ENCODE measurements at places on chromosomes 3 and 15.

DNA sequence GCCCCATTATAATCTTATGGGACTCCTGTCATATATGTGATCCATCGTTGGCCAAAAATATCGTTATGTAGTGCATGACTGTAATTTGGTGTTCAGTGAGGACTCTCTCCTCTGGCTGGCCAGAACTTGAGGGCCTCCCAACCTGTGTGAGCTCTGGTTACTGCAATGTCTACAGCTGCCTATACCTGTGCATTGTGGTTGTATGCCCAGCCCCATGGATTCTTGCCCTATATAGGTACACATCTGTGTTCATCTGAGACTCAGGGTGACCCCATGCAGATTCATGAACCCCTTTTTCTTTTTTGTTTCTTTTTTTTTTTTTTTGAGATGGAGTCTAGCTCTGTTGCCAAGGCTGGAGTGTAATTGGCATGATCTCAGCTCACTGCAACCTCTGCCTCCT lies 32.6 kb upstream of the KLF13 start:
- DNase-seq: no peak

GRCh38 chr15:76431971-76432370 lies 95.4 kb downstream of the ISL2 start:
- peak; percentile 2 for DNase-seq

GRCh38 chr15:87805117-87805820 lies 451.3 kb downstream of the NTRK3 start:
- DNase-seq: no peak

DNA sequence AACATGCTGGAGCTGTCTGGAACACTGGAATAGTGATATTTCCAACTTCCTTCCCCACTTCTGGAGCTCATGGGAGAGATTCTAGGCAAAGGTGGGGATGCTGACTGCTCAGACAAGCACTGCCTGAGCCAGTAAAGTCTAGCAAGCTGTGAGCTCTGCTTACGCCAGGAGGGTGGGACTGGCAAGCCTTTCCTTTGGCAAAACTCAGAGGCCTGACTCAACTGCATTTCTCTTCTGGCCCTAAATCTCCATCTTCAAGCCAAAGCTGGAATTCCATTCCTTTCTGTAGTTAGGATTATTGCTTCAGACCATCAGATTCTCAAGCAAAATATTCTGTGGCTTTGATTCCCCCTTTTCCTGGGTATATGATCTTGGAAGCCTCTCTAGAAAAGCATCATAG lies 20.3 kb upstream of the EPB42 start:
- DNase-seq: no peak

GRCh38 chr3:24123596-24123995 lies 178.5 kb downstream of the NR1D2 start:
- DNase-seq: no peak

GRCh38 chr15:55250941-55251340 lies 38.7 kb downstream of the RAB27A start:
- no peak for DNase-seq

GRCh38 chr3:75341324-75342067 lies 322.6 kb upstream of the FRG2C start:
- no peak for DNase-seq

DNA sequence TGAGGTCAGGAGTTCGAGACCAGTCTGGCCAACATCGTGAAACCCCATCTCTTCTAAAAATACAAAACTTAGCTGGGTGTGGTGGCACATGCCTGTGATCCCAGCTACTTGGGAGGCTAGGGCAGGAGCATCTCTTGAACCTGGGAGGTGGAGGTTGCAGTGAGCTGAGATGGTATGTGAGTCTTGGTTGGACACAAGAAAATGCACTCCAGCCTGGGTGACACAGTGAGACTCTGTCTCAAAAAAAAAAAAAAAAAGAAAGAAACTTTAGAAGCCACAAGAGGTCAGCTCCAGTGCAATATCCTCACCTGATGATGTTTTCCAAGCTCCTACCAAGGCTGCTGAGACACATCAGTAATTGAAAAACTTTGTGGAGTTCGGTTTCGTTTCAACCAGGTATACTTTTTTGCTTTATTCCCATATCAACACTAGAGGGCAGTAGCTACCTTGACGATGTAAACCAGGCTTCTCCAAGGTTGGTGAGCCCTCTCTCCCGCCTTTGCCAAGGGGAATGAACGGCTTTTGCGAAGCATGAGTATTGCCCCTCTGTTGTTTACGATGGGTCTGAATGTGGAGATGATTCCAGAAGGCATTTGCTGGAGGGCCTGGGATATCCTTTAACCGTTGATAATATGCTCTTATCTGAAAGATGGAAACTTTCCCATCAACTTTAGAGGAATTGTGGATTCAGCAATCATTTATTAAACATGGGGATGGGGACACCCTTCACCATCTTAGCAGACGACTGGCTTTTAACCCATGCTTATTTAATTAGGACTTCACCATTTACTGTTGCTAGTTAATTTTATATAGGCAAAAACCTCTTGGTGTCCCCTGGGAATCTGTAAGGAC lies 202.8 kb downstream of the SV2B start:
- peak; percentile 24 for DNase-seq

DNA sequence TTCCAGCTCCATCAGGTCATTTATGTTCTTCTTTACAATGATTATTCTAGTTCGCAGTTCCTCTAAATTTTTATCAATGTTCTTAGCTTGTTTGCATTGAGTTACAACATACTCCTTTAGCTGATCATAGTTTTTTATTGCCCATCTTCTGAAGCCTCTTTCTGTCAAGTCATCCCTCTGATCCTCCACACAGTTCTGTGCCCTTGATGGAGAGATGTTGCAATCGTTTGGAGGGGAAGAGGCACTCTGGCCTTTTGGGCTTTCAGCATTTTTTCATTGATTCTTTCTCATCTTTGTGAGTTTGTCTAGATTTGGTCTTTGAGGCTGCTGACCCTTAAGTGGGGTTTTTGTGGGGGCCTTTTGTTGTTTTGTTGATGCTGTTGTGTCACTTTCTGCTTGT lies 234.6 kb upstream of the CBLB start:
- no peak for DNase-seq
